ENCODE measurements at places on chromosomes 2 and 18.

DNA sequence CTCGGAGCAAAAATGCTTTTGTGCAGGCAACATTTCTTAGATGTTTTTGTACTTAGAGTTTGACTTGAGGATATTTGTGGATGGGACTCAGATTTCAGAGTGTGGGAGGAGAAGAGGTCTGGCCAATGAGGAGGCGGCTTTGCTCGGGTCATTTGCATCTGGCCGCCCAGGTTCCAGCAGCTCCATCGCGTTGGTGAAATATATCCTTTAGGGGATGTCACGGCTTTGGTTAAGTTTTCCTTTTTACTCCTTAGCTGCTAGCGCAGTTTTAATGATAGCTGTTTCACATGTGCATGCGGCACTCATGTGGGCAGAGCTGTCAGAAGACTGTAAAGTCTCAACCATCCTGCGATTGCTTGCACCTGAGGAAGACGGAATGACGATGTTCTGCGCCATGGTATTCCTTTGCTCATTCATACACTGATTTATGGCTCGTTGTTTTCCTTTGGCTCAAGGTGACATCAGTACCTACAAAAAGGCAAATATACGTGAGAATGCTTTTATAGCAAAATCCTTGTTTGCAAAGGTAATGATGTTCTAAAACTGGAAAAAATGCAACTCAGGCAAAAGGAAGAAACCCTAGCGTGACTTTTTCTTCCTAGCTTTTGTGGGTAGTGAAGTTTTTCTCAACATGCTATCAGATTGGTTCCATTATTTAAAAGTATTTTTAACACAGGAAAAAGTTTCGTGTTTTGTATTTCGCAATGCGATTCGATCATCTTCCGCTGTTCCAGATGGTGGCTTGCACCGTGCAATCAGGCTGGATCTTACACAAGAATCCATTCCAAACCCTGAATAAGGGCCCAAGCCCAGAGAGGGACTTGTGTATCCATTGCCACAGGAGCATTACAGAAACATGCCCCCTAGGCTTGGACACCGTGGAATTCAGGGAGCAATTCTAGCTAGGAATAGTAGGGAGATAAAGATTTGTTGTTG is 70.5 kb upstream of the ZNF516 start:
- DNase-seq, result no peak

GRCh38 chr2:232377841-232378734 is 463 bp upstream of the ALPP start:
- DNase-seq, result no peak

GRCh38 chr2:224584785-224585210 is 365 bp downstream of the CUL3 start:
- DNase-seq, result peak; percentile 41

GRCh38 chr2:67858886-67859285 is 203.9 kb downstream of the C1D start:
- no peak for DNase-seq

GRCh38 chr2:232385660-232386489 is 7.3 kb downstream of the ALPP start:
- DNase-seq, result no peak

- DNase-seq, result no peak
Observed at GRCh38 chr2:200613692-200614091, 27.9 kb downstream of the AOX1 start.

DNA sequence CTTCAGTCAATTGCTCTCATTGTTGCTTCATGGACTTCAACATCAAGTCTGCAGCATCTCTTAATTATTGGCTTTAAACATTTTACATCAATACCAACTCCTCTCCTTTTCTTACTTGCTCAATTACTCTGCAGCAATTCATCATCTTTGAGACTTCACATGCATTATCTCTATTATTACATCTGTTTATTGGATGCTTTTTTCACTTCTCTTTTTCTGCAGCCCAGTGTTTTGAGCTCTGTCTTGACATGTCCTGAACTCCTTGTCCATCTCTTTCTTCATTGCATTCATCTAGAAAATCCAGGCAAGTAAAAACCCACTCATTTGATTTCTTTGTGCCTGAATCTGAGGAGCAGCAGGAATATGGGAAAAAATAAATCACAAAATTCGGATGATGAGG is 647.9 kb downstream of the PLCL1 start:
- no peak for DNase-seq

- DNase-seq, result peak; percentile 16
Observed at GRCh38 chr2:39127973-39128372, 7.1 kb upstream of the SOS1 start.

All from activated CD4-positive, alpha-beta T cell treated with anti-CD3 and anti-CD28 coated beads for 1 hour (primary cell).